ENCODE measurements at places on chromosomes 3 and 15.

DNA sequence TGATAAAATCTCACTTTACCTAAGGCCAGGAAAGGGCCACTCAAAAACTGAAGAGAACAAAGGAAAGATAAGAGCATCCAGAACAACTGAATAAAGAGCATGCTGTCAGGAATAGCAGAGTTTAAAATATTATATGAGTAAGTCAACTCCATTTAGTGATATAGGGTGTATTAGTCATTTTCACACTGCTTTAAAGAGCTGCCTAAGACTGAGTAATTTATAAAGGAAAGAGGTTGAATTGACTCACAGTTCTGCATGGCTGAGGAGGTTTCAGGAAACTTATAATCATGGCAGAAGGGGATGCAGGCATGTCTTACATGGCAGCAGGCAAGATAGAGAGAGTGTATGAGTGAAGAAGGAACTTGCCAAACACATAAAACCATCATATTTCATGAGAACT, 778.0 kb upstream of the NECTIN3 start:
- no peak for DNase-seq

GRCh38 chr3:142165194-142165593, 15.8 kb upstream of the TFDP2 start:
- no peak for DNase-seq

GRCh38 chr3:113684271-113684819, 12.1 kb downstream of the USF3 start:
- DNase-seq, result no peak

- no peak for DNase-seq
These were observed 2.9 kb upstream of the CLN6 start for GRCh38 chr15:68232449-68232848.

DNA sequence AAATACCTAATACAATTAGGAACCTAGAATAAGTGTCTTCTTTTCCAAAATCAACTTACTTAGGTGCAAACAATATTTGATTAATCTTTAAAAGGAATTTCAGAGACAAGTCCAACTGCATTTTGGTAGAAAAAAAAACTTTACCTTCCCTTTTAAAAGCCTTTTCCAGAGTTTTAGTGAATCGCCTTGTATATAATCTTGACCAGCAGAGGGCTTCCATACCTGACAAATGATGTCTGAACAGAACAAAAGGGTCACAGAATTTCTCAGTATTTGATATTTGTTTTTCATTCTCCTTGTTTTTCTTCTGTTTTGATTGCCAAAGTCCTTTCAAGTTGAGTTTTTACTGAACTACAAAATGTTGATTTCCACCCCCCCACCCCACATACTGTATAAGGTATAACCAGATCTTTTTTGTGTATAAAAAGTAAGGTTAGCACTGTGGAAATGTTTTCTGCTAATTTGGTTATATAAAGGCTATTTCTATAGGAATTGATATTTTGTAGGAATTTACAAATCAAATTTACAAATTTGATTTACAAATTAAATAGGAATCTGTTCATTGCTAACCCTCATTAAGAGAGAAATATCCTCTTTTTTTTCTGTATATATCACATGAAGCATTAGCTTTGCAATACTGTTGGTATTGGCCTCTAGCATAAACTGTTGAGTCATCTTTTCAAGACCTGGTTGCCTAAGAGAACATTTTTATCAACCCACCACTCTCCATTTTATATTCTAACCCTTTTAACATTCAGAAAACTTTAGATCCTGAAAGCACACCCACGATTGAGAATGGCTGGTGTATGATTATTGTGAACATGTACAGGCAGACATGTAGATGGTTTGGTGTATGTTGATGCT, 464.1 kb upstream of the RARB start:
- peak; percentile 78 for DNase-seq

DNA sequence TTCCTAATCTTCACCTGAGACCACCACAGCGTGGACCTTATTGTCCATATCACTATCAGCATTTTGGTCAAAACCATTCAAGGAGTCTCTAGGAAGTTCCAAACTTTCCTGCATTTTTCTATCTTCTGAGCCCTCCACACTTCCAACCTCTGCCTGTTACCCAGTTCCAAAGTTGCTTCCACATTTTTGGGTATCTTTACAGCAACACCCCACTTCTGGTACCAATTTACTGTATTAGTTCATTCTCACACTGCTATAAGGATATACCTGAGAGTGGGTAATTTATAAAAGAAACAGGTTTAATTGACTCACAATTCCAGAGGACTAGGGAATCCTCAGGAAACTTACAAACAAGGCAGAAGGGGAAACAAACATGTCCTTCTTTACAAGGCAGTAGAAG, 103.3 kb upstream of the CBLB start:
- DNase-seq, result no peak

DNA sequence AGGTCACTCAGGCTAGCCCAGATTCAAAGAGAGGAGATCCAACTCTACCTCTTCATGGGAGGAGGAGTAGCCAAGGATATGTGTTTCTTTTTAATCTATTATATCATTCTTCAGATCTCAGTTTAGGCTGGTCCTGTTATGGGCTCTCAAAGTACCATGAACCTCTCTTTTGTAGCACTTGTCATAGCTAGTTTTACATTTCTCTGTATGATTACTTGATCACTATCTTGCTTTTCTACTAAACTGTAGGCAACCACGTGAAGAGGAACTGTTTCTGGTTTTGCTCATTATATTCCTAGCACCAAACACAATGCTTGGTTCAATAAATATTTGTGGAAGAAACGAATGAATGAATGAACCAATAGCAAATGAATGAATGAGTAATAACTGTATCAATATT, 29.6 kb downstream of the CD86 start:
- DNase-seq, result no peak

DNA sequence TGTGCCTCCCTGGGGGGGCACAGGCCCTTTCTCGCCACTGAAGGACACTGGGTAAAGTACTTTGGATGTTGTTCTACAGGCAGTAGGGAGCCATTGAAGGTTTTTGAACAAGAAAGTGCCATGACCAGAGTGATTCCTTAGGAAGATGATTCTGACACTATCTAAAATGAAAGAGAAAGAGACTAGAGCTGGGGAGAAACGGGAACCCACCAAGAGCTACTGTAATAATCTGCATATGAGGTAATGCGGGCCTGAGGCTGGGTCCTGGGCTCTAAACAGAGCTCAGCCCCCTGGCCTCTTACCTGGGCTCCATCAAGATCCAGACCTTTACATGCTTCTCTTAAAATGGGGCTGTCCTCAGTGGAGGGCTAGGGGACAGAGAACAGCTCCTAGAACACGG, 24.9 kb downstream of the GRK7 start:
- no peak for DNase-seq

DNA sequence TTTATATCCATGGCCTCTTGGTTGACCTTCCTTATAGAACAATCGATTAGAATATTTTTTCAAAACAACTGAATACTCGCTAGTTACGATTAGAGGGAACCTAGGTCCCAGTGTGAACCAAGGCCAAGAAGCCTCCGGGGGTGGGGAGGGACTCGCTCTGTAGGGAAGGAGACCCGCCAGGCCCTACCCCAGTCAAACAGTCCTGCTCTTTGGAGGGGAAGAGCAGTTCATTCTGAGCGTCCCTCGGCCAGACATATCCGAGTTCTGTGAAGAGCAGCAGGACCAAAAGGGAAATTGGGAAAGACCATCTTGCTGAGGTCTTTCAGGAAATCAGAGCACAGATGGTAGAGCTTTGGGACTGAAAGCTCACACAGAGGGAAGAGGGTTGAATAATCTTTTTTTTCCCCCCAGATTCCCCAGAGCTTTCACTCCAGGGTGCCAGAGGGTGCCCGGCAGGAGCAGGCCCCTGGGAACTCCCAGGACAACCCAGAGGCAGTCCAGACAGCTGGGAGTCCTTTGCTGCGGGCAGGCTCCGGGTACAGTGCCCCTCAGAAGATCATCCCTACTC, 137.2 kb upstream of the HES1 start:
- no peak for DNase-seq

GRCh38 chr15:35603301-35603700, 57.3 kb upstream of the DPH6 start:
- no peak for DNase-seq

- no peak for DNase-seq
These were observed 55.7 kb upstream of the DCLK3 start for GRCh38 chr3:36820083-36820482.

Measured in COLO829 (cell line).